ENCODE measurements at places on chromosomes 7 and 10.

GRCh38 chr7:33677556-33677955 lies 227.8 kb upstream of the BMPER start:
- no peak for DNase-seq

GRCh38 chr10:103739039-103739764 lies 116.2 kb downstream of the SH3PXD2A start:
- DNase-seq: no peak

GRCh38 chr7:134908289-134908688 lies 78.0 kb upstream of the AGBL3 start:
- DNase-seq: no peak

GRCh38 chr7:30617359-30617758 lies 22.7 kb downstream of the GARS1 start:
- DNase-seq: no peak

DNA sequence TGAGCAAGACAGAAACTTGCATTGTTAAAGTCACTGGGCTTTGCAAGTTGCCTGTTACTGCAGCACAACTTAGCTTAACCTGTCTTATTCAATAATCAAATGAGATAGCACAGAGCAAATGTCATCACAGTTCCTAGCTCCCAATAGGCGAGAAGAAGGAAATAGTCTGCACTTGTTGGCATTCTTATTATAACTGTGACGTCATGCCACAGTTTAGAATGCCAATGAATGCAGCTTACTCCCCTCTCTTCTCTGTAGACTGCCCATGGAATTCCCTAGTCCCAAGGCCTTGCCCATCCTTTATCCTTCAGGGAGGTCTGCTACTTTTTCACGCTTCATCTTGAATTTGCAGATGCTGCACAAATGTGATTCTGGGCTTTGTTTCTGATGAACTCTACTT lies 1094.9 kb upstream of the AUTS2 start:
- DNase-seq: no peak

- no peak for DNase-seq
Observed at GRCh38 chr7:128714701-128715495, 24.3 kb upstream of the CALU start.

DNA sequence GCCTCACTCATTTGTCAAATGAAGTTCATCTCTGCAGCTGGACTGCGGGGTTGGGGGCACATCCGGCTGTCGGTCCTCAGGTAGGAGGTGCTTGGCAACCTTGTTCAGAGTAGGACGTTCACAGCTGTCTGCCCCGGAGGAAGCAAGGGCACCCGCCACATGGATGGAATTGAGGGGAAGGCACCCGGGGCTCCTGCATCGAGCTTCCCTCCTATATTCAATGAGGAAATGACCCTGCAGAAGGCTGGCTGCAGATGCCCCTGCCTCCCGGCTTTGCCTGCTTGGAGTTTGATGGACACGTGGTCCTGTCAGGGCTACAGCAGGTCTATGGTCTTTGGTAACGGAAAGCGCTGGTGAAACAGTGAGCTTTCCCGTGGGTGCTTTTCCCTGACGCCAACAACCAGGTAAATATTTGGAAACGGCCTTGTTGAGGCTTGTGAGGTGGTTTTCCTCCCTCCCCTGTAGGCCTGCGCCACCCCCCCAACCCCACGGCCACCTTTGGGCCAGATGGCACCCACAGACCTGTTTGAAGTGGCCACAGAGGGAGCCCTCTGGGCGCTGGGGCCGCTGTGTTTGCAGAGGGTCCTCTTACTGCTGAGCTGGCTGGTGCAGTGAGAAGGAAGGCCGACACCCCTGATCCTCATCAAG lies 32.9 kb downstream of the HTRA1 start:
- no peak for DNase-seq

DNA sequence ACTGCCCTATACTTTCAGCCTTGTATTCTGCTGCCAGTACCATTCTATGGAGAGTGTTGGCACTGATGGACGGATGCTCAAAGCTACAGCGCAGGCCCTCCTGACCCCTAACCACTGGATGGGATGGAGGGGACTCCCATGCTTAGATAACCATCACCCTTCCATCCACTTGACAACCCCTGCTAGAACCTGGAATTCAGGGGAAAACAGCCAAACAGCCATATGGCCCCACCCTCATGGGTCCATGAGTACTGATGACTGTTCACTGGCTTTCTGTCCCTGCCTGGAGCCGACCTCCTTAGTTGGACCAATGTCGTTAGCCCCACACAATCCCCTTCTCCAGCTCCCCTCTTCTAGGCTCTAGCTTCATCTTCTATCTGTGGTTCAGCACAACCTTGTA lies 16.2 kb downstream of the DUSP5 start:
- no peak for DNase-seq

DNA sequence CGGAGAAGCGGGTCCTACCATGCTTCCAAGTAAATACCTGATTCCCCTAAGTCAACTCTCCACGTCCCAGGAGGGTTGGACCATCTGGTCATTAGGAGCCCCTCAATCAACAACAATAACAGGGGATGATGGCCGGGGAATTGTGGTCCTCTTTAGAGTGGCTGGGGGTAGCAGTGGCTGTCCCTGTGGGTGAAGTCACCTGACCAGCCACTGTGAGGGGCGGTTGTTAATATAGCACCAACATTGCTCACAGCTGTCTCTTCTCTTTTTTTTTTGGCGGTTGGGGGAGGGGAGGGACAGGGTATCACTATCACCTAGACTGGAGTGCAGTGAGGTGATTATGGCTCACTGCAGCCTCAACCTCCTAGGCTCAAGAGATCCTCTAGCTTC lies 67.9 kb downstream of the SPDYE5 start:
- no peak for DNase-seq

GRCh38 chr7:84614821-84615501 lies 420.4 kb upstream of the SEMA3A start:
- no peak for DNase-seq

GRCh38 chr7:151686826-151687225 lies 167.1 kb upstream of the RHEB start:
- DNase-seq: no peak

- no peak for DNase-seq
Observed at GRCh38 chr7:115805458-115805857, 225.1 kb downstream of the TFEC start.

Data from stimulated activated CD4-positive, alpha-beta T cell treated with anti-CD3 and anti-CD28 coated beads, Interleukin-1b, Interleukin-23, amount 100 ng/mL, for 1 hour (primary cell).